AG04449 (cell line): ENCODE measurements at places on chromosomes 12 and 14.

GRCh38 chr12:28021704-28022103 lies 49.2 kb upstream of the PTHLH start:
- no peak for DNase-seq

DNA sequence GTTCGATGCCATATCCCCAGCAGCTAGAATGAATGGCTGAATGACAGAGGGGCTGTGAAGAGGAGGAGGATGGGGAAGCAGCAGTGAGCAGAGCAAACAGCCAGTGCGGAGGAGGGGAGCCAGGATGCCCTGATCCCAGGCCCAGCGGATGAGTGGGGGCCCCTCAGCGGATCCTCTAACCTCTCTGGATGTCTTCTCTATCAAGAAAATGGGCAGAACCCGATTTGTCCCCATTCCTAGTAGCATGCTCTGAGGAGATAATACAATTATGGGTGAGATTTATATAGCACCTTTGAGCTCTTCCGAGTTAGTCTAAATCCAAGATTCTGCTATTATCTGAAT lies 30.0 kb upstream of the RPLP0 start:
- DNase-seq: no peak

GRCh38 chr12:66851134-66851533 lies 172.3 kb upstream of the GRIP1 start:
- no peak for DNase-seq

- DNase-seq: no peak
Measured at GRCh38 chr12:119627019-119627643, 33.6 kb downstream of the TMEM233 start.

DNA sequence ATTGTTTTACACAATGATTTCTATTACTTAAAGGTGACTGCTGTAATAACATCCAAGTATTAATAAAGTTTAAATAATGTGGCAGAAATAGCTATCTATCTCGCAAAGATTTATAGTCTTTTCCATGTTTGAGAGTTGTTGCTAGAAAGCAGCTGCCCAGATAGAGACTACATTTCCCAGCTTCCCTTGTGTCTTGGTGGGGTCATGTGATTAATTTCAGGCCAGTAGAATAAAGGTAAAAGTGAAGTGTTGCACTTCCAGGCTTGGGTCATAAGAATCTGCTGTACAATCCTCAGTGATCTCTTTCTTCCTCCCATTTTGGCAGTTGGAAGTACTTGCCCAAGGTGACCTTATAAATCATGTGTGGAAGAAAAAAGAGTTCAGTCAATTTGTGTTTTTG lies 449.7 kb upstream of the USP15 start:
- DNase-seq: no peak
